ENCODE measurements at places on chromosomes 3 and 15.

DNA sequence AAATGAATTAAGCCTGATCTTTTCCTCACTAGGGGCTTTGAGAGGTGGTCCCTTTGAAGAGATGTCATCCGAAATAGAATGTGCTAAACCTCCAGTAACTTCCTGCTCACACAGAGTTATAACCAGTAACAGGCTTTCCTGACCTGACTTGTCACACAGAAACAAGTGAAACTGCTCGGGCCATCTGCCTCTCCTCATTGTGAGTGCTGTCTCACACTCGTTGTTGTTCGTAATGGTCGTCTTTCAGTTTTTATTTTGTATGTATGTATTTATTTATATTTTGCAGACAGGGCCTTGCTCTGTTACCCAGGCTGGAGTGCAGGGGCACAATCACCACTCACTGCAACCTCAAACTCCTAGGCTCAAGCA is 24.0 kb downstream of the ACSBG1 start:
- peak; percentile 38 for DNase-seq

- DNase-seq: no peak
Measured at GRCh38 chr3:171607452-171607851, 147.2 kb upstream of the TNIK start.

DNA sequence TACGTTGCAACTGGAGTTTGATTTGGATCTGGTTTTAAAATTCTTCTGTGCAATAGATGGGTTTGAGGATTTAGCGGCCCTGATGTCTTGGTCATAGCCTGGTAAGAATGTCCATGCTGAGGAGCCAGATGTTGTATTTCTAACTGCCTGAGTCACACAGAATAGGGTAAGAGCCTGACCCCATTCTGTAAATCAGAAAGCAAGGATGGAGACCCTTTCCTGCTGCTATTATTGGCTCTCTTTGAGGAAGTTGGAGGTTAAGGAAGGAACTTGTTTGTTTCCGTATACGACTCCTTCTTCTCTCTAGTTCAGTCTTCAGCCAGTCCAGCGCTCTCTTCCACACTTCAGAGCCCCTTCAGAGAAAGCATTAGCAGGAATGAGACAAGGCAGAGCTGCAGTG is 65.1 kb downstream of the HCN4 start:
- no peak for DNase-seq

DNA sequence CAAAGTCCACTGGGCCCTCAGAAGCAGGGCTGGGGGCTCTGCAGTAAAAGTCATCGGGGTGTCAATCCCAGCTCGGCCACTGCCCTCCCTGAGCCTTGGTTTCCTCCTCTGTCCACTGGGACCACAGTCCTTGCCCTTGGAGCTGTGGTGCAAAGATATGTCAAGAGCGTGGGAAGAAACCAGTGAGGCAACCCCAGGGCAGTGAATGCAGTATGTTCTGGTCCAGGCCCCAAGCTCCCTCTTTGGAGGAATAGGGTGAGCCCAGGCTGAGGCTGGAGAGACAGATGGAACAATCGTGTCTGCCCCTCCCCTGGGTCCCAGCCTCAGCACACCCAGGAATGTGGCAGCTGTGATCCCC is 779 bp downstream of the GRIP2 start:
- DNase-seq: no peak

DNA sequence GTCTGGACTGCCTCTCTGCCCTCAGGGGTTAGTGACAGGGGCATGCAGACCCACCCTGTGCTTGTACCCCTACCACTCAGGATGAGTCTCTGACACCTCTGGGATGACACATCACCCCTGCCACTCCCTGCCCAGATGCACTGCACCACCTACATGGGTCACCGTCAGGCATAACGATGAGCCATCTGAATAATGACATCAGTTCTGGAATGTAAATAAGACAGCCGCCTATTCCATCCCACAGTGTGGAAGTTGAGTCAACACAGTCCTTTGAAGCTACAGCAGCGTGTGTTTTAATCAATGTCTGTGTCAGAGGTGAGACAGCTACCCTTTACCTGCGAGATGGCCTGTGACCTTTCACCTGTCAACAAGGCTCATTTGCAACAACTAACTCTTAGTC is 268.7 kb upstream of the ARRDC4 start:
- no peak for DNase-seq

- DNase-seq: no peak
Measured at GRCh38 chr15:63442080-63442479, 60.4 kb upstream of the CA12 start.

DNA sequence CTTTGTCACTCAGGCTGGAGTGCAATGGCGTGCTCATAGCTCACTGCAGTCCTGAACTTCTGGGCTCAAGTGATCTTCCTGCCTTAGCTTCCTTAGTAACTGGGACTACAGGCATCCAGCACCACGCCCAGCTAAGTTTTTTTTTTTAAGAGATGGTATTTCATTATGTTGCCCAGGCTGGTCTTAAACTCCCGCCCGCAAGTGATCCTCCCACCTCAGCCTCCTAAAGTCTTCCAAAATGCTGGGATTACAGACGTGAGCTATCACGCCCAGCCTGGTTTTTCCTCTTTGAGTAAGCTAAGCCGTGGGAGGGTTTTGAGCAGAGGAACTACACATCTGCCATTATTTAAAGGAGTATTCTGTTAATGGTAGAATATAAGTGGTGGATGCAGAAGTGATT is 7.4 kb upstream of the LRRFIP2 start:
- DNase-seq: no peak

DNA sequence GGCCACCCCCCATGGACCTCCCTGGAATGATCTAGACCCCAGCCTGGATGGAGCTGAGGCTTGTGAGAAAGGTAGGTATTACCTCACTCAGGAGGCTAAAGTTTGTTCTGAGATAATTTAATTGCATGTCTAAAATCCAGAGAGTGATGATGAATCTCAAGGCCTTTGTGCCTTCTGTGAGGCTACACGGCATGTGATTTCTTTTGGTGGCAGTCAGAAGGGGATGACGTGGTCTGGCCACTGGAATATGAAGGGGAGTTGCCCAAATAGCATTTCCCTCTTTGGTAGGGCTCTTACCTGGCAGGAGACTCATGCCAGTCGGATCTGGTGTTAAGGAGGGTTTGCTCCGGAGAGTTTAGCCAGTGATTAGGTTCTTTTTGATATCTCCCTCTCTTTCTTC is 2.5 kb downstream of the BAHD1 start:
- DNase-seq: no peak

GRCh38 chr15:67421105-67421504 is 99.8 kb upstream of the C15orf61 start:
- no peak for DNase-seq

GRCh38 chr3:11601446-11602238 is 42.1 kb downstream of the VGLL4 start:
- DNase-seq: peak; percentile 73

- no peak for DNase-seq
Measured at GRCh38 chr3:111882194-111882593, 23.1 kb downstream of the PHLDB2 start.

GRCh38 chr3:46092702-46093080 is 65.4 kb upstream of the XCR1 start:
- DNase-seq: peak; percentile 25

DNA sequence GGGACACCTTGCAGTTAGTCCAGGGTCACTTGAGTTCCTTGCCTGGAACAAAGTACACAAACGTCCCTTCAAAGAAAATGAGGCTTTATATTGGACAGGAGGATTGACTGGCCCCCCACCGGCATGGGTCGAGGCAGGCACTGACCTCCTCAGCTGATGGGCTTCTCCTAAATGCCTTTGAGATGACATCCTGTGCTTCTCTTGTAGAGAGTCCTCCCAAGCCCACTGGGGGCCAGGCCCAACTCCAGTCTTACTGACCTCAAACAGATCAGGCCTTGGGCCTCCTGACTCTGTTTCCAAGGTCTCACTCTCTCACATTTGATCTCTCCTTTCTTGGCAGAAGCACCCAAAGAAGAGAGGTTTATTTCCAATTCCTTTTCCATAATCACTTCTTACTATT is 516.1 kb downstream of the MCTP2 start:
- no peak for DNase-seq

DNA sequence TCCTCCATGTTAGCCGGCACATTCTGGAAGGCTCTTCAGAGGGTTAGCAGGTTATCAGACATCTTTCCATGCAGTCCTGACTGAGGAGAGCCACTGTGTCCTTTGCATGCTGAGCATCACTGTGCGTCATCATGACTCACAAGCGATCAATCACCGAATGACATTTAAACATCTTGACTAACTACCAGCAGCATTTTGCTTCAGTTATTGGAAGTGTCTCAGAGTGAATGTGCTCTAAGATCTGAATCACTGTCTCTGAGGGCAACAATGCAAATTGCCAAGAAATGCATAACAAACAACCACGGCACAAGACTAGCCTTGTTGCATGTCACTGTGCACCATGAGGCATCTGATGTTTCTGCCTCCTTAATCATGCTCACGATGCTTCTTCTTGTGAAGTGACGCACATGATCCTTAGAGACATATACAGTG is 18.3 kb upstream of the ATP8B4 start:
- DNase-seq: no peak

DNA sequence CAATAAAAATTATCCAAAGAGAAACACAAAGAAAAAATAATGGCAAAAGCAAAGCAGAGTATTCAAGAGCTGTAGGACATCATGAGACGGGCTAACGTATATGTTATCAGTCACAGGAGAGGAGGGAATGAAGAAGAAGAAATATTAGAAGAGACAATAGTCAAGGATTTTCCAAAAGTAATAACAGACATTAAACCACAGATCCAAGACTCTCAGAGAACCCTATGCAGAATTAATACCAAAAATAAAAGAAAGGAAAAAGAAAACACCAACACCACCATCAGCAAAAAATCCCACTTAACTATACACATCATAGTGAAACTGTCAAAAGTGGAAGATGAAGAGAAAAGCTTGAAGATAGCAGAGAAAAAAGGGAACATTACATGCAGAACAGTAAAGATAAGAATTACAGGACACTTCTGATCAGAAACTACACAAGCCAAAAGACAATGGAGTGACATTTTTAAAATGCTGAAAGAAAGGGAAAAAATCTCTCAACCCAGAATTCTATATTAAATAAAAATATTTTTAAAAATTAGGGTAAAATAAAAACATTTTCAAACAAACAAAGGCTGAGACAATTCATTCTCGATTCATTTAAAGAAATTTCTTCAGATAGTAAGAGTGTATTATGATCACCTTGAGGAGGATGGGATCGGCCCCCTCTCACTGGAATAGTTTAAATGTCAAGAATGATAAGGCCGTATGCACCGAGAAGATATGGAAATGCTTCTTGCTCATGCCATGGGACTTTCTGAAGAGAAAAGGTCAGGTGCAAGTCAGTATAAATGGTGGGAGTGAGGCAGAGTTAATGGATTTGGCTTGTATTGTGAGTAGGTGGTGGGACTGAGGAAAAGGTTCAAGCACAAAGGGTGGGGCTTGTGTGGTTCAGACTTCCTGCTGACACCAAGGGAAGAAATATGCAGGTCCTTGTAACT is 28.5 kb downstream of the TM2D3 start:
- DNase-seq: no peak

GRCh38 chr3:187259171-187259570 is 32.4 kb downstream of the MASP1 start:
- DNase-seq: no peak

DNA sequence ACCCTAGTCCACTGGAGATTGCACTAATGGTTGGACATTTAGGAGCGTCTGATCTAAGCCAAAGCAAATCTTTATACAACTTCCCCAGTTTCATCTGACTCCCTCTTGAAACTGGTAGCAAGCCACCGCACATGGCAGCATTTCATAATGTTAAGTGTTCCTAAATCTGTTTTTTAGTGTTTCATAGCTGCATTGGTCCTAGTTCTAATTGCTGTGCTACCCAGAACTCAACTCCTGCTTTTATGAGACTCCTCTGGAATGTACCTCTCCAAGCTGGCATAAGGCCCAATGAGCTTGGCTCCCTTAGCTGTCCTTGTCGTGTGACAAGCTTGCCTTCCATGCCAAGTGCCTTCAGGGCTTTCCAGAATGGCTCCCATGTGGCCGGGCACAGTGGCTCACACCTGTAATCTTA is 65.3 kb upstream of the FLNB start:
- no peak for DNase-seq

- no peak for DNase-seq
Measured at GRCh38 chr3:140270329-140270728, 335.3 kb downstream of the CLSTN2 start.

DNA sequence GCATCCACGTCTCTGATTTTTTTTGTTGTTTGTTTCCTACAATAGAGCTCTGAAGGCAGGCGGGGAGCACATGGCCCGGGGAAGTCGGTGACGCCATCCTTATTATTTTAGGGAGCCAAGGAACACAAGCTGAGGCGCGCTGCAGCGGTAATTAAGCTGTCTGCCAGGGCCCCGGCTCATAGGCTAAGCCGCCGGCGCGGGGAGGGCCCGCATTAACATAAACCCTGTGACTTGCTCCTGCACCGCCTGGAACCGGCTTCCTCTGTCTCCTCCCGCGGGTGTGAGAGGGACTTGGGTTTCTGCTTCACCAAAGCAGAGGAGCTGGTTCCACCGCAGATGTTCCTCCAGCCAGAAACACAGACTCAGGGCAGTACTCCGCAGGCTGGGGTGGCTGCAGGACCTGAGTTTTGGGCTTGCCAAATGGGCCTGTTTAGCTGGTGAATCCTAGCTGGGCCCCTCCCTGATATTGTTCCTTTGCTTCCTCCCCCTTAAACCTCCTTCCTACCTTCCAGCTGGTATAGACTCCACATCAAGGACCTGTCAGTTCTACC is 25.3 kb downstream of the ANP32A start:
- DNase-seq: peak; percentile 70

- DNase-seq: no peak
Measured at GRCh38 chr15:100106732-100107131, 235.0 kb downstream of the ADAMTS17 start.

GRCh38 chr15:31367730-31368344 is 41.2 kb downstream of the KLF13 start:
- peak; percentile 66 for DNase-seq

DNA sequence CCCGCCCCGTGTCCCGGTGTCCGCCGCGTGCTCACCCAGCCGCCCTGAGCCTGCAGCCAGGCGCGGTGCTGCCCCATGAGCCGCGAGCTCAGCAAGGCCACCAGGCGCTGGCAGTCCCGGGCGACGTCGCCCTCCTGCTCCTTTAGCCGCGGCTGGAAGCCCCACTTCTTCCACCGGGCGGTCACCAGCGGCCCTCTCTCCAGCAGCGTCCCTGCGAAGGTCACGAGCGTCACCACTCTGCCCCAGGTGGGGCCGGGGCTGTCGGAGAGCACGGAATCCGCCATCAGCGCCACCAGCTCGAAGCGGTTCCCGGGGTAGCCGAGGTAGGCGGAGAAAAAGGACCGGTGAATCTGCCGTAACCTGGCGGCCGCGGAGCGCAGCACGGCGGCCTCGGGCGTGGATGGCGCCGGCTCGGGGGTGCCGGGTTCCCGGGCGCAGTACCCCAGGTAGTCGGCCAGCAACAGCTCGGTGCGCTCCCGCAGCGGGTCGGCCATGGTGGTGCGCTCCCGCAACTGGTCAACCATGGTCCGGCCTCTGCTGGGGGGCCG is 298 bp downstream of the BCL2L10 start:
- DNase-seq: peak; percentile 79

- DNase-seq: no peak
Measured at GRCh38 chr3:137191133-137191923, 233.5 kb downstream of the IL20RB start.

DNA sequence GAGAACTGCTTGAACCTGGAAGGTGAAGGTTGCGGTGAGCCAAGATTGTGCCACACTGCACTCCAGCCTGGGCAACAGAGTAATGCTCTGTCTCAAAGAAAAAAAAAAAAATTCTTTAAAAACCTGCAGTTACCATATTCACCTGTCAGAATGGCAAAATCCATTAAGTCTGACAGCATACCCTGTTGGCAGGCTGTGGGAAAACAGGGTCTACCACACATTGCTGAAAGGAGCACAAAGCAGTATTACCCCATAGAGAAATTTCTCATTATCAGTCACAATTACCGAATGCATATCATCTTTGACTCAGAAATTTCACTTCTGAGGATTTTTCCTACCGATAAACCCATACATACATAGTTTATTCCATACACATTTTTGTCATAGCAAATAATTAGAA is 264.1 kb upstream of the SLCO3A1 start:
- DNase-seq: no peak

Measured in GM20000 (cell line).